Nephron progenitor cell (in vitro differentiated cells): ENCODE measurements at places on chromosomes 11 and 22.

GRCh38 chr11:34652191-34652973 is 31.5 kb downstream of the EHF start:
- DNase-seq, result no peak

DNA sequence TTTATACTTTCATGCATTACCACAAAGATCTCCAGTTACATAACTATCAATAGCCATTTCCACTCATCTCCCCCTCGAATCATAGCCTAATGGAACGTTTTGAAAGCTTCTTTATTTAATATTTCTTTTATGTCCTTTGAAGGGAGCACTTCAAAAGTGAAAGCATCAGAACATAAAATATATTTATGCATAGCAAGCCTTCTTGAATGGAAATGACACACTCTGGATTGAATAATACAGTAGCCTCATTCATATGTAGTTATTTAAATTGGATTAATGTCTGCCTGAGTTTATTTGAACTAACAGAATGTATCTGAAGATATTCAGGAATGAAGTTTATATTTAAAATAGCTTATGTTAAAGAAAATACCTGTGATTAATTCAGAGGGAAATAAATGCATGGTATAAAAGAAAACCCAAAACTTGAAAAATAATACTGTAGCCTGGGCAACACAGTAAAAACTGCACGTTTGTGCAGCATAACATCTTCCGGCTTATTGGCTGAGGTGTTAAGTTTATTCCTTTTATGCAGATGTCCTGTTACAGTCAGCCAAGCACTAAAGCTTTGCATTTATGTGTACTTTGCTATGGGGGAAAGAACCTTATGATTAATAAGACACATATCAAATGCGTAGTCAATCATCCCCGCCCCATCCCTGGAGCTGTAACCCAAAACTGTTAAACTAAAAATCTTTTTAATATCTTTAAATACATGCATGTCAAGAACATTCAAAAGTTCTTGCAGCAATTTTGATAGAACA is 22.0 kb downstream of the OOSP3 start:
- DNase-seq, result no peak

DNA sequence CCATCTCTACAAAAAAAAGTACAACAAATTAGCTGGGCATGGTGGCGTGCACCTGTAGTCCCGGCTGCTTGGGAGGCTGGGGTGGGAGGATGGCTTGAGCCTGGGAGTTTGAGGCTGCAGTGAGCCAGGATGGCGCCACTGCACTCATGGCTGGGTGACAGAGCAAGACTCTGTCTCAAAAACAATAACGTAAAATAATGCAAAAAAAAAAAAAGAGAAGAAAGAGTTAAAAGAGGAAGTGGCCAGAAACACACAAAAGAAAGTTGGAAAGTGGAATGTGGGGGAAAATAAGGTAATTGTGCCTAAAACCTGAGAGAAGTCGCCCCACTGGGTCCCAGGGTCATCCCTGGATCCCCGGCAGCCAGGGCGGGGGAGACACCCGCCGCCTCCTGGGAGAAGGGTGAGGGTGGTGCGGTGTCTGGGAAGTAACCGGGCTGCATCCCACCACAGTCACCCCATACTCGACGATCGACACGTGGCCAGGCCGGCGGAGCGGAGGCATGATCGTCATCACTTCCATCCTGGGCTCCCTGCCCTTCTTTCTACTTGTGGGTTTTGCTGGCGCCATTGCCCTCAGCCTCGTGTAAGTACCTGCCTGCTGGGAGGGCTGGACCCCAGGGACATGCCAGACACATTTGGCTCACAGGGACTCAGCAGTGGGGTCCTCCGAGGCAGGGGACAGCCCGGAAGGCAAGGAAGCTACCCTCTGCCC is 8.1 kb downstream of the UPK3A start:
- DNase-seq, result no peak

DNA sequence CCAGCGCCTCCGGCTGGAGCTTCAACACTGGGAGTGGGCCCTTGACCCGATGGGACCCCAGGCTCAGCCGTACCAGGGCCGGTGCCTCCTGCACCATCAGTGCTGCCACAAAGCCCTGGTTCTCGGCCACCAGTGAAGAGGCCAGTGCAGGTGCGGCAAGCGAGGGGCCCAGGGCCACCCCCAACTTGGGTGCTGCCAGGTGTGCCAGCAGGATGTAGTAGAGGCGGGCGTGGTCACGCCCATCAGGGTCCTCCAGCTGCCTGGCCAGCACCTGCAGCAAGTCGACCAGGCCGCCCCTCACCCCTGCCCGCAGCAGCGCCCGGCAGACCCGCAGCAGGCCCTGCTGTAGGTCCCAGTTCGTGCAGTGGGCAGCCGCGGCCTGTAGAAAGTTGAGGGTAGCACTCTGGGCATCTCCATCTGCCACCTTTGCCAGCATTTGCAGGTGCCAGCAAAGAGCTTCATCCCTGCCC is 2.3 kb downstream of the AP5B1 start:
- no peak for DNase-seq

DNA sequence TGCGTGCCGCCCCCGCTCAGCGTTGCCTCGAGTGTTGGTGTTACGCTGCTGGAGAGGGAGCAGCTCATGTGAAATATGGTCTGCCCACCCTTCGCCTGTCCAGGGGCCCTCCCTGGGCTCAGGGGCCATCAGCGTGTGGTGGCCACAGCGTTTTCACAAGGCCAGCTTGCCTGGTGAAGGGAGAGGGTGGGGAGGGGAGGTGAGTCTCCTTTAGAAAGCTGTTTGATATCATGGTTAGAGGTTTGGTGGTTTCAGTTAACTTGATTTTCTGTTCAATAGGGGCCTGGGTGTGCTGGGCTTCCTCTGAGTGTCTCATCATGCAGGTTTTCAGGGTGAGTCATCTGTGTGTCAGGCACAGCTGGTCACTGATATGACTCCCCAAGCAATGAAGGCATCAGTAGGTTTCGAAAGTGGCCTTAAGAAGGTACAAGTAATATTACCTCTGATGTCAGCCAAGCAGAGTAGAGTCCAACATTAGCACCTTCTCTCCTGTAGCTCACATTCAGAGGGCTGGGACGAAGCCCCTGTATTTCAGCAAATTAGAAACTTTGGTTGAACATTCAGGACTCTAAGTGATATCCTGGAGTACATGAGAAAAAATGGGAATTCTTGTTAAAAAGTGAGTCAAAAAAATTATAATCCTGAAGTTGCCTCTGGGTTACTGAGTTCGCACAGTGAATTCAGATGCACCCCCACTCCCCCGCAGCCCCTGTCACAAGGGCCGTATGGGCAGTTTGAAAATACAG is 172.5 kb downstream of the TBC1D22A start:
- no peak for DNase-seq

DNA sequence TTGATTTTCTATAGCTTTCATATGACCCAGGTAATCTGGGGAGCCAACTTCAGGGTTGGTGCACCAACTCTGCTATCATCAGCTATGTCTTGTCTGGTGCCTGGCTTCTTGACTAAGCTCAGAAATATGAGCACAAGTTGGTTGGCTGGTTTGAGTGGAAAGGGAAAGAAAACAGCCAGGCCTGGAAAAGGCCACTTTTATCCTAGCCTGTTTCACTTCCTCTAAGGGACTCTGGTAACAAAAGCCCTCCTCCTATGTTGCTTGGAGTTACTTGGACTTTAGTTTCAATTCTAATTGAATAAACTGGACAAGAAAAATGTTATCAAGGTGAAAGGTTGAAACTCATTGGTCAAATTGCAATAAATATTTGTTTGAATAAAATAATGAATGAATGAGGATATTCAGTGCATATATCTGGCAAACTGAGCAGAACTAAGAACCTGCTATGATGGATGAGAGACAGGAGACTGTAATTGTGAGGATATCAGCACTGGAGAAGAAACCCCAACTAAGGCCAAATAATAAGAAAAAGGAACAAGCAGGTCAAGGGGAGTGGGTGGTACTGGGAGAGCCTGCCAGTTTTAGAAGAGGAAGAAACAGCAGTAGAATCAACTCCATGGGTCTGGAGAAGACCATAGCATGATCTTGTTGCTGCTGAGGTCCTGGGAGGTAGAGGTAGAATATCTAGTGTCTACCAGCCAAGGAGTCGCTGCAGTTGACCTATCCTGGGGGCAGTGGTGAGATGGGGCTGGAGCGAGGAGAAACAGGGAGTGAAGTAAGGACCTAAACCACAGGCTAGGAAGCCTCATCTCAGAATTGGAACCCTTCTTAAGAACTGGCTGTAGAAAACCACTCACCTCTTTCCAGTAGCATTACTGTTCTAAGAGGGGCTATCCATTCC is 8.2 kb downstream of the ROBO4 start:
- no peak for DNase-seq

GRCh38 chr11:122153746-122154145 is 37.7 kb upstream of the BLID start:
- no peak for DNase-seq

GRCh38 chr11:2798951-2799761 is 86.4 kb downstream of the CDKN1C start:
- no peak for DNase-seq
